ENCODE measurements at places on chromosomes 3 and 15. TPM values are rescaled to one million over a fixed set of nuclear protein-coding genes. Genes with fewer than 3 reads are reported as not detected.
A peak's percentile ranks its signal among the peaks of the same experiment; 100 is the strongest.

ASB14 gene
- not detected for total RNA-seq

ACSBG1 gene
- total RNA-seq: not detected

SELENOT gene
- total RNA-seq: 415 TPM

LRRC2 gene
- total RNA-seq: 4.7 TPM

IQGAP1 gene
- 246 TPM for total RNA-seq

IQCF5 gene
- total RNA-seq: not detected

STAC gene
- 0.36 TPM for total RNA-seq

GOLGA6A gene
- total RNA-seq: not detected

STAB1 gene
- not detected for total RNA-seq

ARHGAP11A gene
- total RNA-seq: 28.6 TPM

LDHAL6B gene
- total RNA-seq: not detected

EIF4E3 gene
- 0.72 TPM for total RNA-seq

TM4SF4 gene
- 1.6 TPM for total RNA-seq

ATP6V1A gene
- total RNA-seq: 98.0 TPM

GRCh38 chr3:140842984-140843649 is 98.5 kb upstream of the SLC25A36 start:
- no peaks in the 10 kb centered on the region for H3K36me3 ChIP-seq
- H3K27me3 ChIP-seq: no peaks in the 10 kb centered on the region
- H3K4me1 ChIP-seq: no peaks in the 10 kb centered on the region

GRCh38 chr3:55296791-55297190 is 190.3 kb downstream of the WNT5A start:
- H3K27me3 ChIP-seq: no peaks in the 10 kb centered on the region
- H3K36me3 ChIP-seq: no peaks in the 10 kb centered on the region
- no peak overlapping the region for H3K4me3 ChIP-seq
- DNase-seq: no peak

DNA sequence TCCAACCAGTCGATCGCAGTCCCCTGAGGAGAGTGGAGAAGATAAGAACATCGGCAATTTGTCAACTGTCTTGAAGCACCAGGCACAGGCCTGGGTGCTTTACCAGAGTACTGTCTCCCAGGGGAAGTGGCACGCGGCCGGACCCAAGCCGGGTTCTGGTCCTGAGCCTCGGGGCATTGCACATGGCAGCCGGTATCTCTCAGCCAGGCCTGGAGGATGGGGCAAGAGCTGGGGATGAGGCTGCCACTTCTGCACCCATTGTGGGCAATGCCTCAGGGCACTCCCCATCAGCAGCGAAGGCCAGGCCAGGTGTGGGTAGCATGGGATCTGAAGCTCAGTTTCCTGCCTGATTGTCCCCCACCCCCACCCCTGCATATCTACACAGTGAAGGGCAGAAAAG is 77.5 kb downstream of the ADCY5 start:
- no peak for DNase-seq
- no peaks in the 10 kb centered on the region for H3K4me1 ChIP-seq
- no peak overlapping the region for H3K27ac ChIP-seq
- H3K36me3 ChIP-seq: no peaks in the 10 kb centered on the region

DNA sequence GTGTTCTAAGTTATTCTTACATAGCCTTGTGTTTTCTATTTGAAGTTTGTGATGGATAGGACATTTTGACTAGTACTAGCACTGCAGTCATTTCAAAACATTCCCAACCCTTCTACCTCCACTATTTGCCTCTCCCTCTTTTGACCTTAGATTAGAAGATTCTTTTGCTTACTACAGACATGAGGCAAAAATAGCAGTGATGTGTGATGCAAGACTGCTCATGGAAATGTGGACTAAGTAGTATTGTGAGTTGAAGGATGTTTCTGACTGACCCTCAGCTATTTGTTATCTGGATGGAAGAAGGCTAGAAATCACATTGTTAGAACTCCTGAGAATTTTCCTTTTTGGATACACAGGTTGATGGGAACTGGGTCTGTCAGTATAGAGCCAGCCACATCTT is 45.9 kb downstream of the ATP2C1 start:
- no peak overlapping the region for H3K27ac ChIP-seq
- H3K4me3 ChIP-seq: no peak overlapping the region
- H3K4me1 ChIP-seq: peaks cover 5% of the 10 kb centered on the region
- no peaks in the 10 kb centered on the region for H3K27me3 ChIP-seq

- H3K27me3 ChIP-seq: peaks cover 3% of the 10 kb centered on the region
- H3K4me3 ChIP-seq: no peak overlapping the region
- H3K4me1 ChIP-seq: no peaks in the 10 kb centered on the region
- H3K27ac ChIP-seq: no peak overlapping the region
- no peak for DNase-seq
Measured at GRCh38 chr3:124213641-124214040, 221.7 kb upstream of the ROPN1 start.

- H3K27me3 ChIP-seq: peaks cover 6% of the 10 kb centered on the region
- DNase-seq: no peak
- H3K27ac ChIP-seq: no peak overlapping the region
- H3K36me3 ChIP-seq: no peaks in the 10 kb centered on the region
Measured at GRCh38 chr3:189132839-189133238, 38.9 kb upstream of the TPRG1 start.

DNA sequence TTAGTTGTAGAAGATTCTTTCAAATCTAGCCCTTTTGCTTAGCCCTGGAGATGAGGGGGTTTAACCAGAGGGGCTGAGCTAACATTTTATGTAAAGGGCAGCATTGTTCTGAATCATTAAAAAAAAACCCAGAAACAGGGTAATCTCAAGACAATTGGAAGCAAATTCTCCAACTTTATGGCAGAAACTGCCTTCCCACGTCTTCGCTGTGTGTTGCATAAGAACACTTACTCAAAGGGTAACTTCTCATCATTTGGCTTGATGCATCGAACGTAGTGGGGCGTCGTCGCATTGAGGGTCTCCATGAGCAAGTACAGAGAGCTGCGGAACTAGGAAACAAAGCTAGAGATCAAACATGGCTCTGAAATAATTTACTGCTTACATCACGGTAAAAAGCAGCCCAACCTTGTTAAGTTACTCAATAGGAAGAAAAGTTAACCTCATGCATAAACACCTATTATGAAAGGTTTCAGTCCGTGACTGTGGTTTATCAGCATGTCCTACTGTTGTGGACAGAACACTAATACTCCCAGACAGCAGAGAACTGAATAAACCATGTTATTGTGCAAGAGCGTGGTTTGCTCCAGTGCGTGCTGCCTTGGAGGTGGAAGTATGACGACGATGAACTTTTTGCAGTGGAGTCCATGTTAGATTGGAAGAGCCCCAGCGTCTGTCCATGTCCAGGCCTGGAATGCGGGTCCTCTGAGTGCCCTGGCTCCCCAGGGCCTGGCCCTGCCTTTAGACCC is 48.7 kb downstream of the MYO5C start:
- peak; percentile 72 for DNase-seq
- H3K27me3 ChIP-seq: no peaks in the 10 kb centered on the region
- H3K4me1 ChIP-seq: peaks cover 9% of the 10 kb centered on the region
- no peaks in the 10 kb centered on the region for H3K36me3 ChIP-seq

- no peaks in the 10 kb centered on the region for H3K27me3 ChIP-seq
- H3K36me3 ChIP-seq: no peaks in the 10 kb centered on the region
- DNase-seq: no peak
- no peaks in the 10 kb centered on the region for H3K4me1 ChIP-seq
- H3K4me3 ChIP-seq: no peak overlapping the region
Measured at GRCh38 chr3:56157693-56158362, 310.4 kb downstream of the ERC2 start.

GRCh38 chr15:69509131-69509530 is 56.5 kb downstream of the RPLP1 start:
- no peaks in the 10 kb centered on the region for H3K4me1 ChIP-seq
- peaks cover 47% of the 10 kb centered on the region for H3K27me3 ChIP-seq
- peak; percentile 18 for DNase-seq
- H3K4me3 ChIP-seq: no peak overlapping the region
- H3K36me3 ChIP-seq: no peaks in the 10 kb centered on the region
- H3K27ac ChIP-seq: no peak overlapping the region

- no peak for DNase-seq
- no peak overlapping the region for H3K27ac ChIP-seq
- peaks cover 12% of the 10 kb centered on the region for H3K36me3 ChIP-seq
Measured at GRCh38 chr3:194637066-194637465, 3.8 kb upstream of the TMEM44 start.

- no peak overlapping the region for H3K27ac ChIP-seq
- H3K36me3 ChIP-seq: no peaks in the 10 kb centered on the region
- no peak overlapping the region for H3K4me3 ChIP-seq
- H3K4me1 ChIP-seq: peaks cover 13% of the 10 kb centered on the region
- DNase-seq: peak; percentile 59
Measured at GRCh38 chr15:77507911-77508310, 87.2 kb downstream of the HMG20A start.

GRCh38 chr3:71258526-71258925 is 325.0 kb downstream of the FOXP1 start:
- no peaks in the 10 kb centered on the region for H3K27me3 ChIP-seq
- no peaks in the 10 kb centered on the region for H3K36me3 ChIP-seq
- H3K4me3 ChIP-seq: no peak overlapping the region

GRCh38 chr3:20173844-20174410 is 12.1 kb downstream of the SGO1 start:
- no peak overlapping the region for H3K27ac ChIP-seq
- H3K4me3 ChIP-seq: no peak overlapping the region
- H3K4me1 ChIP-seq: no peaks in the 10 kb centered on the region
- DNase-seq: no peak

GRCh38 chr3:106848099-106848498 is 529.1 kb upstream of the CCDC54 start:
- DNase-seq: no peak
- no peaks in the 10 kb centered on the region for H3K27me3 ChIP-seq
- no peak overlapping the region for H3K27ac ChIP-seq
- H3K4me3 ChIP-seq: no peak overlapping the region
- H3K4me1 ChIP-seq: no peaks in the 10 kb centered on the region

DNA sequence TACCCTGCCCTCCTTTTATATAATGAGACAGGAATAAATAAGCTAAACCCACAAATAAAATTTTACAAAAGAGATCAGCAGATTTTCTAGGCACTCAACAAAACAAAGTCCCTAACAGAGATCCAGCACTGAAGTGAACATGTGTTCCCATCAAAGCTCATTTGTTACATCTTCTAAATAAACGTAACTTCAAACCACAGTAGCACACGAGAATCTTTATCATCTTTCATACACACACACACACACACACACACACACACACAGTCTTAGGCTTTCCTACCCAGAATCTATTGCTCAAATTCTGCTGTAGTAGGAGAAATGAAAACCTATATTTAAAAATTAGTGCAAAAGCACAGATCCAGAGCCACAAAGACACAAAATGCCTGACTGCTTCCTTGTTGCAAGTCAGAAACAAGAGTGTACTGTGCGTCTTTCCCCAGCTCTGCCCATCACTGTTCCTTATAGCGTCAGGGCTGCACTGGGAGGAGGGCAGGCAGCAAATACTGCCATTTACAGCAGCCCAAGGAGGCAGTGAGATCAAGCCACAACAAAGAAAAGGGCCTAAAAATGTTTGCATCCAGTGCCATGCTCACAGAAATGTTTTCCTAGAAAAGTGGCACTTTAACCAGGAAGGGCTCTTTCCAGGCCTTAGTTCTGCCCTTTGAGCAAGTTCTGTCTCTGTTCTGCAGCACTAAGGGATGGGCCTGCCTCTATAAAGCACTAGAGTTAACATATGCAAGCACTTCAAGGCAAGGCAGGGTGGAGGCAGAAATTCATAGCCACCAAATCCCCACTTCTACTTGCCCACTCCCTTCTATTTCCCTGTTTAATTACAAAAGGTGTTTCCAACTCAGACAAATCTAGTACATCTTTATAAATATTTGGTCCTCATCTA is 6.0 kb downstream of the IP6K1 start:
- H3K4me3 ChIP-seq: no peak overlapping the region
- no peaks in the 10 kb centered on the region for H3K27me3 ChIP-seq
- peaks cover 10% of the 10 kb centered on the region for H3K4me1 ChIP-seq
- H3K27ac ChIP-seq: peak overlapping the region; percentile 25
- H3K36me3 ChIP-seq: peaks cover 12% of the 10 kb centered on the region

DNA sequence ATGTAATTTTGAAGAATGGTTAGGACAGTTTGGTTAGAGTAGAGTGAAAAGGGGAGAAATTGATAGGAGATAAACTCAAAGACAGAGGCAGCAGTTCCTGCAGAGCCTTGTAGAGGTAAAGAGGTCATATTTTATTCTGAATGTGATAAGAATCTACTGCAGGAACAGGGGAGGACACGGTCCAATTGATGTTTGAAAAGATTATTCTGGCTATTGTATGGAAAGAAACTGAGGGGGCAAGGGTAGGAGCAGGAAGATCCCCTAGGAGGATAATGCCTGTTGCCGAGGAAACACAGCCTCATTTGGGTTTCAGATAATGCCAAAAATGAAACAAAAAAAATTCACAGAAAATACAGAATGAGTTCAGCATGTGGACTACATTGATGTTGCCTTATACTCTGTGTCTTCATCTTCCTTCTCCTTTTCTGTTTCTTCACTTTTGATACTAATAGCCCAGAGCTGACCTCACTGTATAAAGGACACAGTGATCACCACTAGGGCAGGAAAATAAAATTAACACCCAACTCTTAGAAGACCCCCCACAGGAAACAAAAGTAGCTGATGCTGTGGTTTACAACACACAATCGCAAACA is 454.6 kb upstream of the UBE2E2 start:
- DNase-seq: no peak
- H3K36me3 ChIP-seq: no peaks in the 10 kb centered on the region
- no peaks in the 10 kb centered on the region for H3K27me3 ChIP-seq
- no peak overlapping the region for H3K4me3 ChIP-seq
- no peak overlapping the region for H3K27ac ChIP-seq

DNA sequence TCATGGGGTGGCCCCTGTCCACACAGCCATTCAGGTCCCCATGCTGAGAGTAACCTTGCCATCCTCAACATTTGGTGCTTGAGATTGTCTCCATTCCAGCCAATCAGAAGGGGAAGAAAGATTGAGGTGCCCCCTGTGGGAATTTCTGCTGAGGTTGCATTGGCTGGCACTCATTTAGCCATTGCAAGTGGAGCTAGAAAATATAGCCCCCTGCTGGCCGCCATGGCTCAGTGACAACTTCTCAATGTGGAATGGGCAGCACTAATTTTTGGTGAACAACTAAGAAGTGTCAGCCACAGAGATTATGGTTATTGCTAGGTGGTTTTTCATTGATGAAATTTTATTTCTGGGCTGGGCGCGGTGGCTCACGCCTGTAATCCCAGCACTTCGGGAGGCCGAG is 22.0 kb downstream of the COL6A6 start:
- no peaks in the 10 kb centered on the region for H3K27me3 ChIP-seq
- no peaks in the 10 kb centered on the region for H3K36me3 ChIP-seq
- H3K4me1 ChIP-seq: no peaks in the 10 kb centered on the region
- DNase-seq: peak; percentile 17
- no peak overlapping the region for H3K27ac ChIP-seq

GRCh38 chr3:184300378-184300720 is 1.3 kb downstream of the PSMD2 start:
- H3K4me1 ChIP-seq: peaks cover 2% of the 10 kb centered on the region
- H3K27me3 ChIP-seq: no peaks in the 10 kb centered on the region
- peak; percentile 75 for DNase-seq
- H3K4me3 ChIP-seq: peak overlapping the region; percentile 96

Measured in IMR-90 (cell line).